ENCODE measurements at places on chromosomes 1 and 21.

GRCh38 chr1:18300376-18300775 is 180.4 kb upstream of the KLHDC7A start:
- DNase-seq: no peak

DNA sequence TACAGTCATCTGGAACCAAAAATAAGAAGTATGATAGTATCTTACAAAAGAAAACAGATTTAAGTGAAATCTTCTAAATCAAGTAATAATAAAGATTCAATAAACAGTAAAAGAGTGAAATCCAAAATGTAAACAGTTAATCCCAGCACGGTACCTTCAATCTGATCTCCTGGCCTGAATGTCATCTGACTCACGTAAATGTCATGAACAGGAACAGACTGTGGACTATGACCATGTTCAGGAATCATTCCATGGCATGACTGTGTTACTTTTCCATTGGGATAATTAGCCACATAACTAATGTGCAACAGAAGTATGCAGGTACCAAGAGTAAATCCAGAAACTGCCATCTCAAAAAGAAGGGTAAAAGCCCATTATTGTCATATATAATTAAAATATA is 18.0 kb downstream of the FRRS1 start:
- DNase-seq: no peak

DNA sequence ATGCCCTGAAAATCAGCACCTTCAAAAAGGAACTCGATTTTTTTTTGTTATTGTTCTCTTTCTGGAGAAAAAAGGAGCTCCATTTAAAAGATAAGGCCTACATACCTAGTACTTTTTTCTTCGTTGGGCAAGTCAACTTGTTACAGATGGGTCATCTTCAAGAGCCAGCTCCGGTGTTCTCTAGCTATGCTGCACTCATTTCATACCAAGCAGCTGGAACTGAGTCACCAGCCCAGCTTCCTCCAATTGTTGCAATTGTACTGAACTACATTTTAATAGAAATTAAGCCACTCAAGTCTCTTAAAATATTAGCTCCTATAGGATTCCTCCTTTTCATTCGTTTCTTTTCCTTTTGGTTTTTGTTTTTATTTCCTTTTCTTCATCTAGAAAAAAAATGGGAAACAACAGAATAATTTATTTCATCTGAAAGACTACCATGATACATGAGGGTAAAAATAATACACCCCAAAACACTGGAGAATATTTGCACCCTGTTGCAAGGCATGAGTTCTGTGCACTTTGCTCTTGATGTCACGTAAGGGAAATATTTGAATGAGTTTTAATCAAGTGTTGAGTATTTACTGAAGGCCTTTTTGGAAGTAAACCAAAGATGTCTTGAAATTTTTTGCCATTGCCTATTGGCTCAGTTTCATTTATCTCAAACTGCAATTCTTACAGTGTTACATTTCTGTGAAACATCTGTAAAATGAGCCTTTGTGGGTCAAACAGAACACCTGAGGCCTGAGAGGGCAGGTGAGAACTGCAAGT is 60.5 kb downstream of the CLIC4 start:
- DNase-seq: no peak

DNA sequence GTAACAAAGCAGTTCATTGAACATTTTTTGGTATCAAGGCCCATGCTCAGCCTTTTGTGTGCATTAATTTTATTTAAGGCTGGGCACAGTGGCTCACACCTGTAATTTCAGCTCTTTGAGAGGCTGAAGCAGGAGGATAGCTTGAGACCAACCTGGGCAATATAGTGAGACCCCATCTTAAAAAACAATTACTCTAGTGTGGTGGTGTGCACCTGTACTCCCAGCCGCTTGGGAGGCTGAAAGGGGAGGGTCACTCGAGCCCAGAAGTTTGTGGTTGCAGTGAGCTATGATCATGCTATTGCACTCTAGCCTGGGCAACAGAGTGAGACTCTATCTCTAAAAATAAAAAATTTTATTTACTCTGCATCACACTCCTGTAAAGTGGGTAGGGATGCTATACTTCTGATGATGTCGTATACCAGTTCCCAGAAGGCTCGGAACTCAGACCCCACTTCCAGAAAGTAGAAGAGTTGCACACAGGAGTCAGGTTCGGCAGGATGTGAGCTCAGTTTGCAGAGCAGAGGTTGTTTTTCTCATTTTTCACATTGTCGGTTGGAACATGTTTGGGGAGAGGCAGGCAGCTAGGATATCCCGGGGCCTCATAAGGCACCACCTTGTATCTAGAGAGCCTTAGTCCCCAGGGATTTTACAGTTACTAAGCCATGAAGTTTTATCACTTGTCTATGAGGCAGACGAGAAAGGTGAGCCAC is 144.6 kb downstream of the GALNT2 start:
- no peak for DNase-seq

- no peak for DNase-seq
These were observed 82.1 kb upstream of the ARHGEF16 start for GRCh38 chr1:3372317-3372716.

All from left hindlimb (tissue), 1 donor.